Activated CD4-positive, alpha-beta T cell treated with anti-CD3 and anti-CD28 coated beads for 36 hours (primary cell): ENCODE measurements at places on chromosomes 2 and 18. TPM values are rescaled to one million over a fixed set of nuclear protein-coding genes. Genes with fewer than 3 reads are reported as not detected.

The EVA1A gene
- 0.11 TPM for total RNA-seq

The G6PC2 gene
- not detected for total RNA-seq

The SLC4A5 gene
- 2.7 TPM for total RNA-seq

DNA sequence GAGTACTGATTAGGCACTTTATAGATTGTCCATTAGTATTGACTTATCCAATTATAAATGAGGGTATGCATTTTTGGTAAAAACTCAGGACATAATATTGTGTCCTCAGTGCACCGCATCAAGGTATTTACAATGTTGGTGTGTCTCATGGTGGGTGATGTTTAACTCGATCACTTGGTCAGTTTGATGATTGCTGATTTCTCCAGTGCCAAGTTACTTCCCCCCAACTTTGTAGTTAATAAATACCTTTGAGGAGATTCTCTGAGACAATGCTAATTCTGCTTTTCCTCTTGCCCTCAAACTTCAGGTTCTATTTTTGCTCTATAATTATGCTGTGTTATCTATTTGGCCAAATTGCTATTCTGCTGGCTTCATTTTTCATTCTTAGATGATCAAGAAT lies 28.2 kb upstream of the SERPINB7 start:
- no peaks in the 10 kb centered on the region for H3K4me1 ChIP-seq
- H3K27ac ChIP-seq: no peak overlapping the region
- no peak overlapping the region for H3K4me3 ChIP-seq

DNA sequence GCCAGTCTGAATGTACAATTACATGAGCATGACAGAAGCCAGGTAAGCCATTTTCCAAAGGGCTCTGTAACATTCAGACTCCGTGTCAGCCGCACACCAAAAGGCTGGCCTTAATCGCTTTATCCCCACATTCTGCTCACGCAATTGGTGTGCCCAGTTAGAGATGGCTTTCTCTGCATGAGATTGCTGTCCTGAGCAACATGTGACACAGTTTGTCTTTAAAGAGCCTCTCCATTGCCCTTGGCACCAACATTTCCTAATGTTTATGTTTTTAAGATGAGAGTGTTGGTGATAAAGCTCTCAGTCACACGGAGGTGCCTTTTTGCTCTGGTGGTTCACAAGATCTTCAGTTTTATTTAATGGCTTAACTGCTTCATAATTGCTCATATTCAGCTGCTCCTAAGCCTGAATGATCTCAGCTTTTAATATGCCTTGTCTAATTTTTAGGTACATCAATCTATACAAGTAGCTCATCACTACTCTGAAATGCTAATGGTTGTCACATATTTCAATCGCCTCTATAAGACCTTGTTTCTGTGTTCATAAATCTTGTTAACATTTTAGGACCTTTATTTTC lies 164.8 kb upstream of the ACVR2A start:
- no peak overlapping the region for H3K4me3 ChIP-seq
- H3K27me3 ChIP-seq: no peaks in the 10 kb centered on the region
- H3K36me3 ChIP-seq: no peaks in the 10 kb centered on the region
- DNase-seq: no peak
